ENCODE measurements at places on chromosomes 4 and X.

DNA sequence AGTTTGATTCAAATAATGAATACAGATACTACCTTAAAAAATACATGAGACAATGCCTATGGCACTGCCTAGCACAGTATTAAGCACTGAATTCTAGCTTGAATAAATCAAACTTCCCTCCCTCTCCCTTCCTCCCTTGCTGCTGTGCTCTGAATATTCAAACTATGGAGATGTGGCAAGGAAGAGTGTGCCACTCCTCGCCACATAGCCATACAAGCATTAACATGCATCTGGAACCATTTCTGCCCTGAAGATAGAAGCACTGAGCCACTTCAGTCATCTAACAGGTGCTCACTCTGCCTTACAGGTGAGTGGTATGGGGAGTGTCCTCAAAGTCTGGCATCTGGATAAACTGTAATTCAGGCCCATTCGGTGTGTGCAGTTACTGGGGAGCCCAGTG lies 276.9 kb downstream of the ARHGAP24 start:
- DNase-seq: no peak

DNA sequence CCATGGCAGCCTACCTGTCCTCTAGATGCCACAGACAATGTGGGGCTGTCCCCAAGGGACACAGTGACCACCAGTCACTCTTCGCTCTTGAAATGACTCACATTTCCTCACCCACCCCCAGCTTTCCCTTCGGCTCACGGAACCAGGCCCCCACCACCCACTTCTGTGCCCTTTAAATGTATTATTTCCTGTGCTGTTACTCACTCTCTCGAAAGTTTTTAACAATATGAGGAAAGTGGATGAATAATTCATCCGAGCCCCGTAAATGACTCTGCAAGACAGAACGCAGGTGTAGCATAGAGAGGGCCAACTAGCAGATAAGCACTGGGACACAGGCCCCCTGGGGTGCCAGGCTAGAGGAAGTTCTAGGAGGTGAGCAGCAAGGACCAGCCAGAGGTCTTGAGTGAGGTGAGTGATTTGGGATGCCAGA lies 179.5 kb upstream of the TBL1X start:
- DNase-seq: no peak

GRCh38 chr4:121554382-121554781 lies 142.4 kb downstream of the ANXA5 start:
- DNase-seq: no peak

GRCh38 chr4:170875868-170876267 lies 786.1 kb upstream of the AADAT start:
- DNase-seq: no peak

DNA sequence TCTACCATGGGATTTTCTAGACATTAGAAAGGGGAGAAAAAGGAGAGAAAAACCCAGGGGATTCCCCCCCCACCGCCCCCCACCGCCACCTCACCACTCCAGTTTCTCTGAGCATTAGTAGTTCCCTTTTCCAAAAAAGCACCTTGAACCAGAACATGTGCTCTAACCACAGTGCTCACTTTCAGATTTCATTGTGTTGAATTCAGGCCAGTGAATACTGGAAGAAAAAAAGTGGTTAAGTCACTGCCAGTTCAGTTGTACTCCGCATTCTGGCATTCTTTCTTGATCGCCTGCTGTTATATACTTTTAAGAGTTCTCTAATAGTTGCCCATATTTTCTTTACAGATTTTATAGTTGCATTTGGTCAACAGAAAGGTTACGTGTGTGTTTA lies 40.9 kb downstream of the JADE3 start:
- DNase-seq: no peak

DNA sequence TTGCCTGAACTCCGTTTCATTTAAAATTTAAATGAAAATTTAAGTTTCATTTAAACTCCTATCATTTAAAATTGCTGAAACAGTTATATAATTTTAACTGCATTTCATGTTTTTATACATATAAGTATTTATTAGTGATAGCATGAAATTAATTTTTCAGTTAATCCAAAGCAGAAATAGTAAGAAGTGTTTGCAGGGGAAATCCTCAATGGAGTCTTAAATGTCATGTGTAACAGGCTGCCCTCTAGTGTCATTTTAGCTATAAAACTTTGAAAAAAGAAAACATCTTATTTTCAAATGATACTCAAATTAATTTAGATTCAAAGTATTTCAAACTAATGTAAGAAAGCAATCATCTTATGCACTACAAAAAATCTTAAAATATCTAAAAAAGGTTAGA lies 27.2 kb downstream of the TAPT1 start:
- no peak for DNase-seq

GRCh38 chrX:55014897-55015299 lies 14.7 kb downstream of the APEX2 start:
- DNase-seq: no peak
